ENCODE measurements at places on chromosomes 11 and 22.

- no peak for DNase-seq
Measured at GRCh38 chr22:48302657-48303368, 1524.9 kb downstream of the BRD1 start.

DNA sequence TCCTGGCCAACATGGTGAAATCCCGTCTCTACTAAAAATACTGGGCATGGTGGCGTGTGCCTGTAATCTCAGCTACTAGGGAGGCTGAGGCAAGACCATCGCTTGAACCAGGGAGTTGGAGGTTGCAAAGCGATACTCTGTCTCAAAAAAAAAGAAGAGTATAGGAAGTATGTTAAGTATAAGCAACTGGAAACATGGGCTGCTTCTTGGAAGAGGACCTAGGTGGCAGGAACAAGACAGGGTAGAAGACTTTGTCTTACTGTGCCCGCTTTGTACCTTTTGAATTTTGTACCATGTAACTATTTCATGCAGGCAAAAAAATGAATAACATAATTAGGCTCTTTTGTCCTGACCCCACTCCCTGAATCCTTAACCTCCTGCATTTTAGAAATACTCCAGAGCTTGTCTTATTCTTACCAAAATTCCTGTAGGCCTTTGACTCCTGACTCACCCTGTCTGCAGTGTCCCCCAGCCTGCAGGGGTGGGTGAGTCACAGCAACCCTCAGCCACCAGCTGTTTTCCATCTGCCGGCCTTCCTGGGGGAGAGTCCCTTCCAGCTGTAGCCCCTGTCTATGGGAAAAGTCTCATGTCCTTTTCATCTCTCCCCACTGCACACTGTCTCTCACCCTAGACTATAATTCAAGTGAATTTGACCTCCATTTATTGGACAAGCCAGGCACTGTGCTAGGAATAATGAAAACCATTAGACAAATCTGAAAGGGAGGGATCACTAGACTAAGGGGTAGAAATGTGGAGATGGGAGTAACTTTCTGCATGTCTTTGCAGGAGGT is 41.8 kb downstream of the TXN2 start:
- DNase-seq = no peak

DNA sequence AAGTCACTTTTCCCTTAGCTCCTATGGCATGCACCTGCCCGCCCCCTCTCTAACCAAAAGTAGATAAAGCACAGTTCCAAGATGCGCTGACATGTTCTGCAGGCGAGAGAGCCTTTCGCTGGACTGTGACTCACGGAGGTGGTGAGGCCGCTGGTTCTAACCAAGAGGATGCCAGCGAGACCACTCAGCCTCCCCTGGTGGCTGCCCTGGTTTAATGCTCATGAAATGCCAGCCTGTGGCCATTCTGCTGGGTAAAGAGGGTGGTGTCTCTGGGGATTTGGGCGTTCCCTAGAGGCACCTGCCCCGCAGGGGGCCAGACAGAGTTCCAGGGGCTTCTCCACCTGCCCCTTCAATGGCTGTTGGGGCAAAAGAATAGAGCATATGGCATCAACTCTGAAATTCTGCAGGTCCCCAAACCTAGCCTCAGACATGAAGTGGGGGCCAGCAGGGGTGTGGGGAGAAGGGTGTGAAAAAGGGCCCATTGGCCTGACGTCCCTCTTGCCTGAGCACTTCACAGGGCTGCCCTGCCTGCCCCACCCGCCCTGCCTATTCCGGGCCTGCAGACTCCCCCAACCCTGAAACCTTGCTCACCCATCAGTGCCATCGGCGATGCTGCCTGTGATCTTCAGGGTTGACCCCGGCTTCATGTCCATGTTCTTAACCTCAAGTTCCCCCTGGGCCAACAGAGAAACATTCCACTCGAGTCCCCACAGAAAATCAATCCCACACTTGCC is 8.5 kb downstream of the LGALS2 start:
- no peak for DNase-seq

DNA sequence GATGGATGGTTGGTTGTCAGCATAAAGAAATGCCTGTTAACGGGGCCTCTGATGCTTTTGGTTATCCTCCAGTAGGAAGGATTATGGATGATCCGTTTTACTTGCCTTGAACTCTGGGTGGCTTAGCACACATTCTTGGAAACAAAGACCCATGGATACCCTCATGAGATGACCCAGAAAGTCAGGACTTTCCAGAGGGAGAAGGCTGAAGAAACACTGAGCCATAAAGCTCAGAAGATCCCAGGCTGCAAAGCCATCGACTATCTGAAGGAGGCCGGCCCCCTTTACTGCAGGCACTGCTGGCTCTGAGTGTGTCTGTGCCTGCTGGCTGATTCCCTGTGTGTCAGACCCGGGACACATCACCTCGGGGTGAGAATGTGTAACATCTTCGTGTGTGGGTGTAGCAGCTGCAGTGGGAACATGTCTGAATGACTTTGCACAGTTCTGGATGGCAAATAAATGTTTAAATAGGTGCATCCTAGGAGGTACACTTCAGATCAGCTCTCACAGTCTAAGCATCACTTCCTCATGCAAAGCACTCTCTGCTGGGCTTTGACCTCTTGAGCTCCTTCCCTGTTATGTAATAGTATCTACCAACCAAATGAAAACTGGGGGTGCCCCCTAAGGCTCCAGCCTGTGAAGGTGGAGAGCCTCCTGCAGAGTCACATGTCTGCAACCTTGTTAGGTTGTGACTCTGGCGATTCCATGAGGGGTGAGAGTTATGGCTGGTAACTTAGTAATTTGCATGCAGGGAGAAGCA is 1084.9 kb downstream of the TBC1D22A start:
- DNase-seq = no peak

GRCh38 chr11:102410382-102410784 is 42.2 kb downstream of the TMEM123 start:
- no peak for DNase-seq

DNA sequence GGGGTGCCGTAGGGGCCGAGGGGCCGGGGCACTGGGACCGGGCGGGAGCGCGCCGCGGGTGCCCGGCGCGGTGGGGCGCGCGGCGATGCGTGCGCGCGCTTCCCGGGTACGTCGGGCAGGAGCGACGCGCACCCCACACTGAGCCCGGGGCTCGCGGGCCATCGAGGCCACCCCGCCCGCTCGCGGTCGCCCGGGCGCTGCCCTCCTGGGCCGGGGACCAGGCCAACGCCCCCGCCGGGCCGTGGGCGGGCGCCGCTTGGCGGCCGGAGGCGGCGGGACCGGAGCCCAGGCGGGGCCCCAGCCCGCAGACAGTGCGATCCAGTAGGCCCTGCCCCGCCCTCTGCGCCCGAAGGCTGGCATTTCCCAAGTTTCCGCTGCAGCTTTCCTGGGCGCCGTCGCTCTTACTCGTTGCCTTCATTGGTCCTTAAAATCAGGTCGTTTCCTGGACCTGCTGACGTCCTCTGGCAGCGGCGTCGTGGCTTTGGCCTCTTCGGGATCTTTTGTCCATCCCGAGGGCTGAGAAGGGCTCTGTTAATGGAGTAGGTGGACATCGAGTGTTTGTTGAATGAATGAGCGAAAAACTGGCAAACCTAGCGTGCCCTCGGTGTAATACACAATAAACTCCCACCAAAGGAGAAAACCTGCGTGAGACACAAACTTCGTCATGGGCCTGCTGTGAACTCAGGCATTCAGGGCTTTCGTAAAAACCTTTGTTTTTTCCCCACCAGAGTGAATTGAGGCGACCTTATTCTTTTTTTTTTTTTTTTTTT is 638 bp downstream of the PARVA start:
- DNase-seq = no peak

DNA sequence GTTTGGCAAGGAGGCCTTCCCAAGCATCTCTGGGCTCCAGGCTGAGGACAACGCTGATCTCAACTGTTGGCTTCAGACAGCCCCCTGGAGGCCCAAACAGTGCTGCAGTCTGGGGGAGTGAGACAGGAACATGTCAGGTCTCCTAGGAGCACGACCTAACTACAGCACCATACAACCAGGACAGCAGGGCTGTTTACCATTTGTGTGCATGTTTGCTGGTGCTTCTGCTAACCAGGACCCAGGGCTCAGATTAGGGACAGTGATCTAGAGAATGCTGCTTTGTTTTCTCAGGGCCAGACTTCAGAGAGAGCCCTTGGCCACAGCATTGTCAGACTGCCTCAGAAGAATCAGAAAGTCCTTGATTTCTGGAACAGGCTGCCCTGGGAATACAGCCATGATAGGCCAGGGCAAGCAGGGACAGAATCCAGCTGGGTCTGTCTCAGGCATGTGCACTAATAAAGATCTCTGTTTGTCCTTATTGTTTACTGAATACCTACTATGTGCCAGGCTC is 126.5 kb downstream of the VPREB1 start:
- no peak for DNase-seq

DNA sequence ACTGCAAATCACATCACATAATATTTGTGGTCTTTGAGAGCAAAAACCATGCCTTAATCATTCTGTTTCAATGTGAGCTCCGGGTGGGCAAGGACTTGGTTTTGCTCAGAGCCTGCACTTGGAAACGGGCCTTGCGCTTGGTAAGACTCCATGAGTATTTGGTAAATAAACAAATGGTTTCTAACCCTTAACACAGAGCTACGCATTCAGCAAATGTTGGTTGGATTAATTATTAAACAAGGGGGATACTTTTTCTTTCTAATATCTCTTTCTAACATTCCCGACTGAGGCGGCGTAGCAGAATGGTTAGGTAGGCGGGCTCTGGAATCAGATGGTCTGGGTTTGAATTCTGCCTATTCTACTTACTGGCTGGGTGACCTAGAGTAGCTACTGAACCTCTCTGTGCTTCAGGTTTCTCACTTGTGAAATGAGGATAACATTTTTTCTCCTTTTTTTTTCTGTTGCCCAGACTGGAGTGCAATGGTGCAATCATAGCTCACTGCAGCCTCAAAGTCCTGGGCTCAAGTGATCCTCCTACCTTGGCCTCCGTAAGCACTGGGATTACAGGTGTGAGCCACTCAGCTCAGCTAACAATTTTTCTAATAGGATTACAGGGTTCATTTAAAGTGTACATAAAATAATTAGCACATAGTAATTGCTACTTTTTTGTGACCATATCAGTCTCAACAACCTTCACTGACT is 3.4 kb upstream of the FAM83F start:
- DNase-seq = no peak

- peak; percentile 67 for DNase-seq
Measured at GRCh38 chr22:50209893-50210292, 9.1 kb downstream of the SELENOO start.

DNA sequence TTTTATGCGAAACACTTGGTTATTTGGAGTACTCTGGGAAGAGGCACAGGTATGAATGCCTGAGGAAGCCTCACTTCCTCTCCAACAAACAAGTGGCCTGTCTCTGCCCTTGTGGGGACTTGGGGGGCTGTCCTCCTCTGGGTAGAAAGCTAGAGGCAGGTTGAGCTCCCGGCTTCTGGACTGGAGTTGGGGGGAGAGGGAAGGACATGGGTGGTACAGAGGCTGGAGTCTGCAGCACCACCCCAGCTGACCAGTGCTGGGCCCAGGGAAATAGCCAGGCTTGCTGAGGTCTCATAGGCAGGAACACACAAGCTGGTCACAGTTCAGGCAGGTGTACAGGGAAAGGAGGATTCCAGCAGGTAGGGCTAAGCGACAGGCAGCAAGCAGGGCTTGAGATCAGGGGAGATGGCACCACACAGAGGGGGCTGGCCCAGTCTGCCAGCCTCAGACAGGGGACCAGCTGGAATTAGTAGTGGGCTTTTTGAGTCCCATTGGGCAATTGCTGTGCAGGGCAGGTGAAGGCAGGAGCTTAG is 135.3 kb upstream of the TEAD1 start:
- no peak for DNase-seq

DNA sequence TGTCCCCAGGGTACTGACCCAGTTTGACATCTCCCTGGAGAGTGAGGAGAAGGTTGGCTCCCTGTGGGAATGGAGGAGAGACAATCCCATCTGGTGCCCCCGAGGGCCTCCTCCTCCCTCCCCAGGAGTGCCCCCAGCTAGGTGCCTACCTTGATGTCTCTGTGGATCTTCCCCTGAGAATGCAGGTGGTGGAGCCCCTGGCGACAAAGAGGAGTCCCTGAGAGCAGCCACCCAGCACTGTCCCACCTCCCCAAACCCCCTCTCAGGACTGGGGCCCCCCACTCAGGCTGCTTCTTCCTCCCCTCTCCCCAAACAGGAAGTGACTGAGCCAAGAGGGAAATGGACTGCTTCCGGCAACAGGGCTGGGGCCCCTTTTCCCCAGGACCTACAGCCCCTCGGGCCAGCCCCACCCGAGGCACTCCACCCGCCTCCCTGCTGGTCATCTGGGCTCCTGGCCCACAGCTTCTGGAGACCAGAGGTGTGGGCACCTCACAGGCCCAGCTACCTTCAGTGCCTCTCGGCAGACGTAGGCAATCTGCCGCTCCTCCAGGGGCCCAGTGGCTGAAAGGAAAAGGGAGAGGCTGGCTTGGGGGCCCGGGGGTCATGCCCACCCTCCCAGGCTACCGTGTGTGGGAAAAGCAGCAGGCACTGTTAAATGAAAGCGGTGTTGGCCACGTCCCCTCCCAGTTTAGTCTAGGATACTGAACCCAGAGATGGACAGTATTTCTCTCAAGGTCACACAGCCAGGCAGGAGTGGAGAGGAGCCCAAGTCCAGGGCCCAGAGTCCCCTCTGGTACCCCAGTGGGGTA is 1.2 kb downstream of the MAP4K2 start:
- no peak for DNase-seq

DNA sequence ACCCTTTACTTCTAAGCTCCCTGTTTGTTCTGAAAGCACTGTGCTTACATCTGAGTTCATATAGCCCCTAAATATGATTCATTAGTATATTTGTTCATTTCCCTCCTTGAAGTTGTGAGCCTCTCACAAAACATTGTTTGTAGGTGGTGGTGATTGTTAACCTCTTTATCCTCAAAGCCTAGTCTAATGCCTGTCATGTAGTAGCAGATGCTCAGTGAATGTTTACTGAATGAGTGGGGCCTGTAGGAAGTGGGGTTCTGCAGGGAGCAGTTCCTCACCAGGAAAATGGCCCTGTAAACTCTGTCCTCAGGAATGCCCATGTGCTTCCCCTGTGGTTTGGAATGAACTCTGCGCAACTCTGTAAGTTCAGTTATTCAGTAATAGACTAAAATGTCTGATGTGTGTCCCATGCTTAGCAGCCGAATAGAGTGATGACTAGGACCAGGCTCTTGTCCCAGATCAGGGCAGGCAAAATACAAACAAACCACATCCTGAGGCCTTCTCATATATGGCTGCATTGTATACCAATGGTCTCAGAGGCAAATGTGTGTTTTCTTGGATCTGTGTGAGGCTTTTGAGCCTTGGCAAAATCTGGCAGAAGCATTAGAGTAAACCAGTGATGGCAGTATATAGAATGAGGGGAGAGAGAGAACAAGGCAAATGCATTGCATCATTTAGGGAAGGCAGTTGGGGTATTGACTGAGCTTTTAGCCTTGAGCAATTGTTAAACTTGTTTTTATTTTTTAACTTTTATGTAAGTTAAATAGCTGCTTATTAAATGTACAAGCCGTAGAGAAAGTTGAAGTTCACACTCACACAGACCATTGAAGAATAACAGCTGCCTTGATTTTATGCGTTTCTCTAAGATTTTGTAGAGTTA is 91.4 kb upstream of the BIRC3 start:
- DNase-seq = no peak
